Amniotic epithelial cell (primary cell): ENCODE measurements at places on chromosomes 7 and 10.

DNA sequence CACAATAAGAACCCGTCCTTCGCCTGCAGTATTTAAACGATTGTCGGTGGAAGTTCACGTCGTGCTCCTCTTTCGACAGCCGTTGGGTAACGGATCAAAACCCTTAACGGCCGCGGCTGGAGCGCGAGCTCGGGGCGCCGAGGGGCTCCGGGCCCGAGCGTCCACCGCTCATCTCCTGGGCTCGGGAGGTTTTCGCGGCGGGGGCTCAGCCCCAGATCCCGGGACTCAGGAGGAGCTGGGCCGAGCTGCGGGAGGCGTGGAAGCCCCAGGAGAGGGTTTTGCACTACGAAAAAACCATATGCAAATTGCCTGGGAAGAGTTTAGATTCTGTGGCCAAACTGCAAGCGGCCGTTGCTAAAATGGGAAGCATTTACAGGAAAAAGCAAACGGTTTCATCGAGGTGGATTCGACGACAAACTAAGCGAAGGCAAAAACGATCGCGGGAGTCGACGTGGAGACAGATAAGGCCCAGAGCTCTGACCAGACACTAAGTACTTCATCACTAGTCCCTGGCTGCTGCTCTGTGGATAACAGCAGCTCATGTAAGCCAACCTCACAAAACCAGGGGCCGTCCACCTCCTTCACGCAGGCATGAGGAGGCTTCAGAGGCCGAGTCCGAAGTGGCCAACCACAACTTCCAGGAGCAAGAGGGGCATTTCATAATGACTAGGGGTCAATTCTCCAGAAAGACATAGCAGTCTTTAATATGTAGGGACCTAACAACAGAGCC, 129.7 kb downstream of the MARCHF5 start:
- DNase-seq: no peak

- peak; percentile 69 for DNase-seq
Measured at GRCh38 chr10:121096617-121097431, 245.7 kb downstream of the WDR11 start.

GRCh38 chr7:37089972-37090371, 358.7 kb downstream of the ELMO1 start:
- DNase-seq: peak; percentile 2

DNA sequence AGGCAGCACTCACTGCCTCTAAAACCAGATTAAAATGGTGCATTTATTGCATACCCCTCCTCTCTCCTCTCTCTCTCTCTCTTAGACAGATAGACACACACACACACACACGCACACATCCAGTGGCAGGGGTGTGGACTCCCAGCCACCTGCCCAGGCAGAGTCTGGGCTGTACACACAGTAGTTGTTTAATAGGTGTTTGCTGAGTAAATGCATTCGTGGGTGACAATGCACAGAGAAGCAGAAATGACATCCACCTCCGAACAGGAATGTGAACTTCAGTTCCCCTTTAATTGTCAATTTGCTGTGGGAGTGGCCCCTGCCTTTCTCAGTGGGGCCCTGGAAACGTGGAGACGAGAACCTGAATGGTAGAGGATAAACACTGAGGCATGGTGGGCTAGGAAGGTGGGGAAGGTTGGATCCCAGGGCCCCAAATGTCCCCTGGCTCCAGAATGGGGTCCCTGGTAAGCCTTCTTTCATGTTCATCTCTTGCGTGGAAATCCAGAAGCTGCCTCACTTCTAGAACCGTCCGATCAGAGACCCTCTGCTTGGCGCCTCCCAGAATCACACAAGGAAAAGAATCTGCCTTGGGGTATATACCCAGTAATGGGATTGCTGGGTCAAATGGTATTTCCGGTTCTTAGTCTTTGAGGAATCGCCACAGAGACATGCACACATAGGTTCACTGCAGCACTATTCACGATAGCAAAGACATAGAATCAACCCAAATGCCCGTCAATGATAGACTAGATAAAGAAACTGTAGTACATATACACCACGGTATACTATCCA, 58.5 kb upstream of the ECHDC3 start:
- DNase-seq: no peak

GRCh38 chr7:138864667-138865066, 66.7 kb upstream of the ATP6V0A4 start:
- DNase-seq: peak; percentile 90

DNA sequence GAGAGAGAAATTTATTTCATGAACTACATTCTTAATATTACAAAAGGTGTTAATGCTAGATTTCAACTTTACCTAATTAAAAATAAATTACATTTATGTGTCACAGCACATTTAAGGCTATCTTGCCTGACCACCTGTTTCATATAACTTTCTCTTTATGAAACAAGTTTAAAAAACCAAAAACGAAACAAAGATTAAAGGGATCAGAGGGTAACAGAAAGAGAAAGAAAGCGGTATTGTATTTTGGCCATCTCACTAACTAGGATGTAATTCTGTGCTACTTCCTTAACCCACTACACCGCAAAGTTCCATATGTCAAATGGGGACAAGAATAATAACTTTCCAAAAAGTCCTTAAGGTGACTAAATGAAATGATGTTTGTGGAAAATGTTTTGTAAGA, 6.3 kb upstream of the RHOBTB1 start:
- no peak for DNase-seq

DNA sequence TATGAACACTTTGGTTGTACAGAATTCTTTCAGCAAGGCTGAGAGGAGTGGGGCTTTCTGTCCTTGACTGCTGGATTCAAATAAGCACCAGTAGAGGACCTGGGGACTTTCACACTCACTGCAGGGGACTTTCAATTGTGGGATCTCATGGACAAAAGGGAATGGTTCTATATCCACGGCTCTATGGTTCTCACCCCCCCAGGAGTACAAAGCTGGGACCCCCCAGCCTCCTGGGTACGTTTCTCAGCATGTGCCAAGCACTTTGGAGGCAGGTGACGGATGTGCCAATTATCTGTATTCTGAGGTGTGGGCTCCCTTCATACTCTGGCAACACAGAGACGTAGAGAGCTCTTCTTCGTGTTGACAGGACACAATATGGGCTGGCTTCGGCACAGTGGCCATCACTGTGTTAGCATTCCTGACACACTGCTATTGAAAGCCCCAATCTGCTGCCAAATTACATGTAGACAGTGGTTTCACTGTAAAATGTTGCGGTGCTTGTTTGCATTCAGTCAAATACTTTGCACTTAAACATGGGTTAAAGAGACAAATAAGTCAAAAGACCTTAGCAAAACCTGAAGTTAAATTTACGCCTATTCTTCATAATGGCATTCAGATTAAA, 92.7 kb upstream of the SAMD8 start:
- DNase-seq: no peak

GRCh38 chr7:1052031-1052818, 7.9 kb downstream of the GPR146 start:
- no peak for DNase-seq

DNA sequence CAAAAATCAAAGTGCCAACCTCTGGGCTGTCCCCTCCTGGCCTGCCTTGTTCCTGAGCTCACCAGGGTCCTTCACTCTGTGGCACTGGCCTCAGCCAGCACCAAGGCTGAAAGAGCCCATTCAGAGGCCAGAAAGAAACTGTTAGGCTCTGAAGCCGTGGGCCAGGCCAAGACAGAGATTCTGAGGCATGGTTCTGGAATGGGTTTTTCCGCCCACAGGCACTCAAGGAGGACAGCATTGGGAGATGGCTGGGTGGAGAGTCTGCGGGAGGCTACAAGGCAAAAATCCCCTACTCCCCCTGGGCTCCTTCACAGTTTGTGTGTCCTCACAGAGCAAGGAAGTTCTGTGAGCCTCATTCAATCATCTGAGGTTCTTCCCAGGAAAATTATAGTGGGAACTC, 31.7 kb downstream of the GRIFIN start:
- DNase-seq: peak; percentile 69

DNA sequence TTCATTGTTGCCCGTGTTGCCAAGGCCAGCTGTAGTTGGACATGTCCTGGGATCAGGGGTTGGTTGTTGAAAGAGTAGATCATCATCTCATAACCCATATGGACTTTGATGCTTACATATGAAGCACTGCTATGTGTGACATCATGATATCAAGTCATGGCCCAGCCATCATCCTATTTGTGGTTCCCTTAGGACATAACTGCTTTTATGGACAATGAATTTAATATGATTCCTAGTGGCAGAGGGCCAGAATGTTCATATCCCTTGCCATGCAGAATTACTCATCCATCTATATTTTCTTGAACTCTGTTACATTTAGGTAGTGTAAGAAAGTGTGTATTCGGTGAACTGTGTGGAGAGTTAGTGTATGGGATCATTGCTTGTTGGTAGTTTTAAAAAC, 343.9 kb upstream of the LRGUK start:
- no peak for DNase-seq

GRCh38 chr7:159119851-159120539, 24.7 kb downstream of the VIPR2 start:
- no peak for DNase-seq

GRCh38 chr10:76631884-76632766, 1005.5 kb downstream of the KCNMA1 start:
- DNase-seq: no peak

GRCh38 chr7:136016649-136017395, 39.7 kb upstream of the MTPN start:
- peak; percentile 15 for DNase-seq

DNA sequence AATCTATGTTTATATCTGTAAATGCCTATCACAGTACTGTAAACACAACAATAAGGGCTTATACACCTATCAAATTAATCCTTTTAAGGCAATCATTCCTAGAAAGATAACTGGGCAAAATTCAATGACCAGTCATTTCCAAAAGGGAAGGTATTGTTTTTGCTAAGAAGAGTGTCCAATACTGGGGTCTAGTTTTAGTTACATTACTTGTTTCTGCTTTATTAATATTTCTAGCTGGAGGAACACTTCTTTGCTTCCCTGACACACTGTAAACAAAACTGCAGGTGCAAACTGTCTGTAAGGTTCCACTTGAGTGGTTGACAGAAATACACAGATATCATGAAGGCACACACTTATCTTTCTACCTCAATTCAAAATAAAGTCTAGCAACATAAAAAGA, 84.2 kb upstream of the FAM133B start:
- DNase-seq: no peak

- DNase-seq: no peak
Measured at GRCh38 chr7:96331775-96332174, 9.9 kb upstream of the SLC25A13 start.

DNA sequence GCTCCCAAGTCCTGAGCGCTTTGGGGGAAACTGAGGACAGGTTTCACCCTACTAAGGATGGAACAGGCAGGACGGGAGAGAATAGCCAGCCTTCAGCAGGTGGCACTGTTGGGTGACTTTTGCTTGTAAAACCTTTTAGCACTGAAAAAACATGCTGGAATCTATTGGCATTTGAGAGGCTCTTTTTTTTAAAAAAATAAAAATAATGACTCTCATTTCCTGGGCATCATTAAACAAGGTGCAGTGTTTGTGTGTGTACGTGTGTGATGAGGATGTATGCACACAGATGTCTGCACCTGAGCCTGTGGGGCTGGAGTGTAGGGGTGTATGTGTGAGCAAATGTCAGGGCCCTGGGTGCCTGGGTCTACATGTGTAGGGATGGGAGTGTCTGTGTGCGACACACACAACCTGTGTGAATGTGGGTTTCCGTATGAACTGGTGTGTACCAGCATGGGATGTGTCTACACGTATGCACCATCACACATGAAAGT, 177.9 kb downstream of the RPS24 start:
- peak; percentile 59 for DNase-seq

GRCh38 chr10:86365346-86366032, 1.1 kb downstream of the GRID1 start:
- no peak for DNase-seq

DNA sequence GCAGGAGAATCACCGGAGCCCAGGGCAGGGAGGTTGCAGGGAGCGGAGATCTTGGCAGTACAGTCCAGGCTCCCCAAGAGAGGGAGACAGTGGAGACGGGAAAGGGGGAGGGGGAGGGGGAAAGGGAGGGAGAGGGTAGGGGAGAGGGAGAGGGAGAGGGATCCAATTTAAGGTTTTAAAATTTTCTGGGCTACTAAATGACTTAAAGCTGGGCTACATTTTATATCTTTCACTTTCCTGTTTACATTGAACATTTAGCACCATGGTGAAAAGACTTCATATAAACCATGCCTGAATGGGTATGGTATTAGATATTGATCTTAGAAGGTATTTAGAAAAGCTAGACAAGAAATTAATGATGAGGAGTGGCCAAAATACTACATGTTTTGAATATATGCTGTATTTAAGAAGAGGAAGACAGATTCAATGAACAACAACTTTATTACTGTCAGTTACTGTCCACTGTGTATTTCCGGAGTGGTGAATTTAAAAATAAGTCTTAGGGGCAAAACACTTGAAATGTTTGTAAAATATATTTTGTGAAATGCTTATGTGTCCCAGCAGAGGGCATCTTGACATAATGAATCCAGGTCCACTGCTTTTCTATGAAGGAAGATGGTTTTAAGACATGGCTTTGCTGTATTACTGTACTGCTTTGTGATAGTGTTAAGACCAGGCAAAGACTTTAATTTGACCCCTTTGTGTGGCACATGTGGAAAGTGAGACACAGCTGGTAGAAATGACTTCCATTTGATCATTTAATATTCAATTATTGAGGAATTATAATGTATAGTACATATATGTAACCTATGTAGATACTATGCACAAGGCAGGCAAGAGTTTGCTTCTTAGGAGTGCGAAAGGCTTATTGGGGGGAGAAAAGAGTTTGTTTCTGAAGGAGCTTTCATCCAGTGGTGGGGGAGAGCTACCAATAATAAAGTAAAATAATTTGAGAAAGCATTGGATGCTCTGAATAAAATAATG, 52.8 kb downstream of the NRF1 start:
- DNase-seq: peak; percentile 77

DNA sequence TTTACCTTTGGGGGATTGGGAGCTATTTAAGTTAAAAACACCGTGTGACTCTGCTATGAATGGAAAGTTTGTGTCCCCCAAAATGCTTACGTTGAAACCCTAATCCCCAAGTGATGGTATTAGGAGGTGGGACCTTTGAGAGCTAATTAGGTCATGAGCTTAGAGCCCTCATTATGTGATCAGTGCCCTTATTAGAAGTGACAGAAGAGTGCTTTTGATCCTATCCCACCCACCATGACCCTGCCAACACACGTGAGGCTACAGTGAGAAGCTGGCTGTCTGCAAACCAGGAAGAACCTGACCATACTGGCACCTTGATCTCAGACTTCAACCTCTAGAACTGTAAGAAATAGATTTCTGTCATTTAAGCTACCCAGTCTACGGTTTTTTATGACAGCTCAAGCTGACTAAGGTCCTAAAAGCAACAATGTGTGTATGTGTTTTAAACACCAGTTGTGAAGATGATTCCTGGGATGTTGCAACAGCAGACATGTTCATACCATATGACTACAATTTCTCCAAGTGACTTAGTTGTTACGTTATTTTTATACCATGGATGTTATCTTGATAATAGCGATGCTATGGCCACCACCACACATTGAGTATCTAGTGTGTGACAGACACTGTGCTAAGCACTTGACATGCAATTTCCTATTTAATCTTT, 124.4 kb downstream of the PIP4K2A start:
- peak; percentile 11 for DNase-seq

GRCh38 chr10:95360122-95360714, 69.4 kb upstream of the PDLIM1 start:
- DNase-seq: peak; percentile 44

DNA sequence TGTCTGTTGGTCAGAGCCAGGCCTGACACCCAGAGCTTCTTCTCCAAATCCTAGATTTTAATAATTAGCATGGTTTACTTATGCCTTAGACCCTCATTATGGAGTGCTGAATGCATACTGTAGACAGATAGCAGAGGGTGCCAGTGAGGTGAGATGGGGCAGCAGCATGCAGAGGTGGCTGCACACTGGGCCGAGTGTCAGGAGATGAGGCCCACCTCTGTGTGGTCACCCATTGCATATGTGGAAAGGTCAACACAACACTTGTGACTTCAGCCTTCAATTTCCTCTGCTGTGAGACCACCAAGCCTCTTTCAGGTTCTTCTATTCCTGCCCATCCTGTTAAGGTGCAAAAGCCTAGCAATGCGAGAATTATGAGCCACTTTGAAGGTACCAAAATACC, 39.7 kb upstream of the NMT2 start:
- no peak for DNase-seq
